ENCODE measurements at places on chromosomes 3 and 15.

DNA sequence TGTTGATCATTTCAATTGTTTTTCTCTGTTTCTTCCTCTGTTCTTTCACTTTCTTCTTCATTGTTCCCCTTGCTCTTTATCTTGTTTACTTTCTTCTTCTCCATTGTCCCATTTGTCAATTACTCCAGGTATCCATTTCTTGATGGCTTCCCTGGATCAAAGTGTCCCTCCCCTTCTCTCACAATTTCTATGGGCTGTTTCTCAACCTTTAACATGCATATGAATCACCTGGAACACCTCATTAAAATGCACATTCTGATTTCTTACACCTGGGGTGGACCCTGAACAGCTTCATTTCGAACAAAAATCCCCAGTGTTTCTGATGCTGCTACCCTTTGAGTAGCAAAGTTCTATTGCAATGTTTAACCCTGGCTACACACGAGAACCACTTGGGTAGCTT is 454.8 kb downstream of the EPHA6 start:
- no peak for DNase-seq

- no peak for DNase-seq
Measured at GRCh38 chr3:169389925-169390253, 273.6 kb downstream of the MECOM start.

GRCh38 chr3:46354984-46355383 is 1.1 kb downstream of the CCR2 start:
- no peak for DNase-seq

DNA sequence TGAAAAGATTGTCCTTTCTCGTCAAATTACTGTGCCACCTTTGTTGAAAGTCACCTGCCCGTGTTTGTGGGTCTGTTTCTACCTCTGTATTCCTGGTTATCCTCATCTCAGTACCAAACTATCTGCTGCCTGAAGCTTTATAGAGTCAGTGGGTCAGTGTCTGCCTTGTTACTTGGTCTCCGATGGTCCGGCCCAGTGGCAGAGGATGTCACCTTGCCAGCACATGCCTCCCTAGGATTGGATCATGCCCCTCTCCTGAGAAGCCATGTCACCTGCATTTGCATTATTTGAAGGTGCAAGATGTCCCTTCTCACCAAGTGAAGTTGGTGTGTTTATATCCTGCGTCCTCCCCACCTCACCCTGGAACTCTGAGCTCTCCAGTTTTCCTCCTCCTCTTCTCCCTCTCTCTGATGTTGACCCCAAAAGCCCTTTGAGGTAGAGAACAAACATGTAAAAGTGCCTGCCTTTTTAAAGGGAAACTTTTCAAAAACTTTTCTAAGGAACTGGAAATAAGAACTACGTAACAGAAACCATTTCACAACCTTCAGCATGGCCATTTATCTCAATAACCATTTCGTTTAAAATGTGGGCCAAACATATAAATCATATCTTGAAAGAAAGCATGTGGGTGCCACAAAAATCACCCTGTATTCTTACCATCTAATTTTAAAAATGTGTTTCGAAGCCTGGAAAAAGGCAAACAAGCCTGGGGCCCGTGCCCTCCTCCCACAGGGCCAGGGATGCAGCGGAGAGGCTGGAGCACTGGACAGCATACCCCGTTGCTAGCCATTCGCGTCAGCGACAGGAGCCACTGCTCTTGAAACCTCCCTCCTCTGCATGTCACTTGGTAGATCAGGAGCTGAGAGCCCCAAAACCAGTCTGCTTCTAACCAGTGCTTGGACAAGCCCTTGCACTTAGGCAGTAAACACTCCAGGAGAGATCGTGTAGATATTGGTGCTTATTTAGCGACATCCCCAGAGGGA is 102.1 kb downstream of the VGLL4 start:
- no peak for DNase-seq

DNA sequence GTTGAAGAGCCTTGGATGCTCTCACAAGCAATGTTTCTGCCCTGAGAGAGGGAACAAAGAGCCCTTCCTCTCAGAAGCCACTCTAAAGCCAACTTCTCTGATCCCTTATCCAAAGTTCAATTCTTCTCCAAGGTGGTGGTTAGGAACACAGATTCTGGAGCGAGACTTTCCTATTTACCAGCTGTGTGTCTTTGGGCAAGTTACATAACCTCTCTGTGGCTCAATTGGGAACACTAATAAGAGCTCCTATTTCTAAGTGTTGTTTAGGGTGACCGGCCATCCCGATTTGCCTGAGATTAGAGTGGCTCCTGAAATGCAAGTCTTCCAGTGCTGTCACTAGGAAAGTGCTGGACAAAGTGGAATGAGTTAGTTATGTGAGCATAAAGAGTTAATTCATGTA is 108.8 kb upstream of the PTX3 start:
- DNase-seq: no peak

GRCh38 chr3:189375532-189375931 is 203.8 kb downstream of the TPRG1 start:
- no peak for DNase-seq

DNA sequence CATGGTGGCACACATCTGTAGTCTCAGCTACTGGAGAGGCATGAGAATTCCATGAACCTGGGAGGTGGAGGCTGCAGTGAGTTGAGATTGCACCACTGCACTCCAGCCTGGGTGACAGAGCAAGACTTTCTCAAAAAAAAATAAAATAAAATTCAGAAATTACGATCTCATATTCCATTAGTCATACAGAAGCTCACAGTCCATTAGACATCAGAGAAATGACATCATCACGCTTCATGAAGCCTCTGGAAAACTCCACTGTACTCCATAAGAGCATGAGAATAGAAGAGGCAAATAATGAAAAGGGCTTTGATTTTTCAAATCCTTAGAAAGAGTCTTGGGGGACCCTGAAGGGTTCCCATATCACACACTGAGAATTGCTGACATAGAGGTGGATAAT is 145.0 kb upstream of the MITF start:
- DNase-seq: no peak

DNA sequence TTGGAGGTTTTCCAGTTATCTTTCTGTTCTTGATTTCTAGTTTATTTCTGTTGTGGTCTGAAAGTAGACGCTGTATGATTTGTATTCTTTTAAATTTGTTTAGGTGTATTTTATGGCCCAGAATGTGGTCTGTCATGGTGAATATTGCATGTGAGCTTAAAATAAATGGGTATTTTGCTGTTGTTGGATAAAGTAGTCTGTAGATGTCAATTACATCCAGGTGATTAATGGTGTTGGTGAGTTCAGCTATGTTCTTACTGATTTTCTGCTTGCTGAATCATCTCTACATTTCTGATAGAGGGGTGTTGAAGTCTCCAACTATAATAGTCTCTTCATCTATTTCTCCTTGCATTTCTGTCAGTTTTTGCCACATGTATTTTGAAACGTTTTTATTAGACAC is 383.3 kb upstream of the SGO1 start:
- DNase-seq: no peak

DNA sequence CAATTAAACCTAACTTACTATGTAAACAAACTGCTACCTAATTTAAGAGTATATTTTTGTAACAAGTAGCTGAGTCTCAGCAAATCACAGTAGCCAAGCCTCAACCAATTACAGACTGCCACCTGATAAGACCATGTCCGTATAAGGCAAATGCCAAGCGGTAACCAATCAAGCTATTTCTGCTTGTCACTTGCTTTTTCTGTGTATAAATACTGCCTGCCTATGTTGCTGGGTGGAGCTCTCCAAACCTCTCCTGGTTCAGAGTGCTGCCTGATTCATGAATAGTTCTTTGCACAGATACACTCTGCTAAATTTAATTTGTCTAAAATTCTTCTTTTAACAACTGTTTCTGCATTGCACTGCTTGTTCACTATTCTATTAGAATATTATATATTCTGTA is 42.6 kb downstream of the ZNF148 start:
- no peak for DNase-seq

DNA sequence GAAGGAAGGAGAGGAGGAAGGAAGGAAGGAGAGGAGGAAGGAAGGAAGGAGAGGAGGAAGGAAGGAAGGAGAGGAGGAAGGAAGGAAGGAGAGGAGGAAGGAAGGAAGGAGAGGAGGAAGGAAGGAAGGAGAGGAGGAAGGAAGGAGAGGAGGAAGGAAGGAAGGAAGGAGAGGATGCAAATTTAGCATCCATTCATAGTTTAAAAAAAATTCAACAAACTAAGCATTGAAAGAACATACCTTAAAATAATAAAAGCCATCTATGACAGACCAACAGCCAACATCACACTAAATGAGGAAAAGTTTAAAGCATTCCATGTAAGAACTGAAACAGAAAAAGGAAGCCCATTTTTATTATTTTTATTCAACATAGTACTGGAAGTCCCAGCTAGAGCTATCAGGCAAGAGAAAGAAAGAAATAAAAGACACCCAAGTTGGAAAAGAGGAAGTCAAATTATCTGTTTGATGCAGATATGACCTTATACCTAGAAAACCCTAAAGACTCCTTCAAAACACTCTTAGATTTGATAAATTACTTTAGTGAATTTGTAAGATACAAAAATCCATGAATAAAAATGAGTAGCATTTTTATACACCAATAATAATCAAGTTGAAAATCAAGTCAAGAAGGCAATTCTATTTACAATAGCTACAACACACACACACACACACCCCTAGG is 52.2 kb upstream of the FXR1 start:
- no peak for DNase-seq
